A673 (cell line): ENCODE measurements at places on chromosomes 12 and 14. TPM values are rescaled to one million over a fixed set of nuclear protein-coding genes. Genes with fewer than 3 reads are reported as not detected.
A peak's percentile ranks its signal among the peaks of the same experiment; 100 is the strongest.

DNA sequence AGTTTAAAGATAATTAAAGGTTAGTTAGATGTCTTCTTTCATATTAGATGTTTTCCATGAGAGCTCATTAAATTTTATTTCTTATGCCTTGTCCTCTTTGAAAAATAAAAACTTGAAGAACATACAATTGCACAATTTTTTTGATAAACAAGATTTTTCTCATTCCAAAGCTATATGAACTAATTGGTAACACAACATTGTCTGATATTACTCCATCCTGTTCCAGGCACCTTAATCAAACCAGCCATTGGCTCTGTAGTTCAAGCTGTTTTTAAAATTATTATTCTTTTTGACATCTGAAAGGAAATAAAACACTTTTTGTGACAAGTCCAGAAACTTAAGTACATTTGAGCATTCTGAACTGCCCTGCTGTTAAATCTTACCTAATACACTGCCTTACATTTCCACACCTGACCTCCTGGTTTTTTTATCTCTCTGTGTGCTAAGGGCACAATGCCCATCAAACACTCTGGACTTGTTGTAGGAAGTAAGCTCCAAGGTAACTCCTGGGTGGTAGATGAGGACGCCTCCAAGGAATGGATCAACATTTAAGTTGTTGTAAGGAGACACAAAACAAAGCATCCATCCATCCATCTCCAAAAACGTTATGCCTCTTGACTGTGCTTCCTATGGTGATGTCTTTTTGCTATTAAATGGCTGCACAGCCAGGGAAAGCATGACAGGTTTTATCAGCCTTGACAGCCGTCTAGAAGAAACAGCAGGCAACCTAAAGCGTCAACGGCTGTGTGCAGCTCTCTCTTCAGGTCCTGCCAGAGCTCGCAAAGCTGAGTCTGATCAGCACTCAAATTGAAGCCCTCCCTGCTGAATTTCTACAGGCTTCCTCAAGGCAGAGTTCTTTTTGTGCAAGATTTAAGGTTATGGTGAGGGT, 449.9 kb upstream of the FLRT2 start:
- H3K4me1 ChIP-seq = no peaks in the 10 kb centered on the region
- no peaks in the 10 kb centered on the region for H3K27me3 ChIP-seq
- H3K27ac ChIP-seq = no peak overlapping the region
- H3K4me3 ChIP-seq = no peak overlapping the region
- no peaks in the 10 kb centered on the region for H3K36me3 ChIP-seq

Gene SERPINA5
- total RNA-seq = not detected in 2 replicates

GRCh38 chr12:5692850-5693249, 252.2 kb downstream of the ANO2 start:
- no peak for DNase-seq
- no peak overlapping the region for H3K4me3 ChIP-seq
- no peaks in the 10 kb centered on the region for H3K36me3 ChIP-seq
- no peaks in the 10 kb centered on the region for H3K4me1 ChIP-seq

DNA sequence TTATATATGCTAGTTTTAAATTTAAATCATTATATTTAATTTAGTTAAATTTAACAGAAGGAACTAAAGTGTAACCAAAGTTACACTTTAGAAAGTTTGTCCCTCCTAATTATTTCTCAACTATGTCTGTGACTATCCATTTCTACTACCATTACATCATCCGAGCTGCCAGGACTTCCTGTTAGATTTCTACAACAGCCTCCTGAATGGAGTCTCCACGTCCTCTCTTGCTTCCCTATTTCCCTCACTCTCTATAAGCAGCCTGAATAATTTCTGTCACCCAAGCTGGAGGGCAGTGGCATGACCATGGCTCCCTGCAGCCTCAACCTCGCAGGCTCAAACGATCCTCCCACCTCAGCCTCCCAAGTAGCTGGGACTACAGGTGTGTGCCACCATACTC, 84.1 kb downstream of the TTC7B start:
- H3K4me1 ChIP-seq = no peaks in the 10 kb centered on the region
- no peaks in the 10 kb centered on the region for H3K36me3 ChIP-seq
- H3K27me3 ChIP-seq = no peaks in the 10 kb centered on the region
- DNase-seq = no peak
- no peak overlapping the region for H3K4me3 ChIP-seq
- no peak overlapping the region for H3K27ac ChIP-seq

DNA sequence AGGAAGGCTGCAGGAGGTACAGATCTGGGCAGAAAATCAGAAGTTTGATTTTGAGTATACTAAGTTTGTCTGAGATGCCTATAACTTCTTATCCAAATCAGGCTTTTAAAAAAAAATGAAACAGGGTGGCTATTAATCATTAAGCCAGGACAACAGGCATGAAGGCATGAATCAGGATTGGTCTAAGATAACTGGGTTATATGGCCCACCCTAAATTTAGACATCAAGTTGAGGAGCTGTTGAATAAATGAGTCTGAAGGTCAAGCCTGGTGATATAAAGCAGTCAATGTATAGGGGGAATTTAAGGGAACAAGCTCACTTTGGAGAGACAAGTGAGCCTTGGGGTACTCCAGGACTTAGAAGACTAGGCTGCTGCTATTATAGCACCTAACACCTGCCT, 28.6 kb downstream of the NEK9 start:
- no peaks in the 10 kb centered on the region for H3K27me3 ChIP-seq
- H3K4me3 ChIP-seq = no peak overlapping the region
- DNase-seq = no peak

- H3K36me3 ChIP-seq = no peaks in the 10 kb centered on the region
- no peak overlapping the region for H3K27ac ChIP-seq
- H3K4me1 ChIP-seq = no peaks in the 10 kb centered on the region
- no peak for DNase-seq
Observed at GRCh38 chr14:84086714-84087113, 1443.2 kb upstream of the FLRT2 start.

Gene NAV3
- total RNA-seq = 8.9 and 18.0 TPM in 2 replicates

Gene DCAF4
- 23.4 and 25.1 TPM in 2 replicates for total RNA-seq

- H3K36me3 ChIP-seq = no peaks in the 10 kb centered on the region
- H3K4me3 ChIP-seq = no peak overlapping the region
- no peak overlapping the region for H3K27ac ChIP-seq
- no peaks in the 10 kb centered on the region for H3K4me1 ChIP-seq
- no peaks in the 10 kb centered on the region for H3K27me3 ChIP-seq
Observed at GRCh38 chr14:37824939-37825712, 229.7 kb downstream of the TTC6 start.

DNA sequence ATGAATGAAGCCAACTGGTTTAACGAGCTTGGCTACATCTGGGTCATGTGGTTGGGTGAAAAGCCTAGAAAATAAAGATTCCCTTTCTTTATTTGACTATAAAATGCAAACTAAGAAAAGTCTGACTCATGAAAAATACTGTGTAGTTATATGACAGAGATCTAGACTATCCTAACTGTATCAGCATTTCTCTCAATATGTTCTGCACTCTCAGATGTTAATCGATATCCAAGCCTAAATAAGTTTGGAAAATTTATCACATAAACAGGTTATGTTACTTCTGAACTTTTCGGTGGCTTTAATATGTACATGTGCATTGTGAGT, 133.1 kb downstream of the DAAM1 start:
- H3K4me3 ChIP-seq = no peak overlapping the region
- H3K36me3 ChIP-seq = no peaks in the 10 kb centered on the region
- H3K4me1 ChIP-seq = no peaks in the 10 kb centered on the region
- DNase-seq = no peak
- H3K27me3 ChIP-seq = no peaks in the 10 kb centered on the region

DNA sequence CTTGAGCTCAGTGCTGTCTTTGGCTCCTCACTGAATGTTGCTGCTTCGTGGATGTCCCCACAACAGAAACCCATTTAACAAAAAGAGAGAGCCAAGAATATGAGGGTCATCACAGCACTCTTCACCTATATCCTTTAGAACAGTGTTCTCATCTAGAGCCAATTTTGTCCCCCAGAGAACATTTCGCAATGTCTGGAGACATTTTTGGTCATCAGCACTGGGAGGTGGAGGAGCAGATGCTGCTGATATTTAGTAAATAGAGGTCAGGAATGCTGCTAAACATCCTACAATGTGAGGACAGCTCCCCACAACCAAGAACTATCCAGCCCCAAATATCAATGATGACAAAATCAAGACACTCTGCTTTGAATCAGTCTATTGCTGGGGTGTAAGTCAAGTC, 92.5 kb downstream of the BBS10 start:
- H3K36me3 ChIP-seq = no peaks in the 10 kb centered on the region
- H3K27ac ChIP-seq = no peak overlapping the region
- H3K4me1 ChIP-seq = peaks cover 10% of the 10 kb centered on the region

Gene MAP3K9
- total RNA-seq = 5.4 and 6.4 TPM in 2 replicates

GRCh38 chr14:92217936-92218335, 96.2 kb downstream of the CPSF2 start:
- DNase-seq = no peak
- H3K36me3 ChIP-seq = no peaks in the 10 kb centered on the region
- peaks cover 24% of the 10 kb centered on the region for H3K27me3 ChIP-seq
- no peak overlapping the region for H3K27ac ChIP-seq
- H3K4me3 ChIP-seq = no peak overlapping the region

Gene FAM90A1
- not detected in 2 replicates for total RNA-seq

- no peak overlapping the region for H3K4me3 ChIP-seq
- no peaks in the 10 kb centered on the region for H3K36me3 ChIP-seq
- H3K27me3 ChIP-seq = no peaks in the 10 kb centered on the region
Observed at GRCh38 chr12:70074510-70074909, 168.7 kb upstream of the CNOT2 start.

- H3K27ac ChIP-seq = no peak overlapping the region
- H3K4me1 ChIP-seq = peaks cover 4% of the 10 kb centered on the region
- H3K27me3 ChIP-seq = no peaks in the 10 kb centered on the region
- no peak overlapping the region for H3K4me3 ChIP-seq
- H3K36me3 ChIP-seq = no peaks in the 10 kb centered on the region
- no peak for DNase-seq
Observed at GRCh38 chr12:43290836-43291235, 261.2 kb downstream of the ADAMTS20 start.

DNA sequence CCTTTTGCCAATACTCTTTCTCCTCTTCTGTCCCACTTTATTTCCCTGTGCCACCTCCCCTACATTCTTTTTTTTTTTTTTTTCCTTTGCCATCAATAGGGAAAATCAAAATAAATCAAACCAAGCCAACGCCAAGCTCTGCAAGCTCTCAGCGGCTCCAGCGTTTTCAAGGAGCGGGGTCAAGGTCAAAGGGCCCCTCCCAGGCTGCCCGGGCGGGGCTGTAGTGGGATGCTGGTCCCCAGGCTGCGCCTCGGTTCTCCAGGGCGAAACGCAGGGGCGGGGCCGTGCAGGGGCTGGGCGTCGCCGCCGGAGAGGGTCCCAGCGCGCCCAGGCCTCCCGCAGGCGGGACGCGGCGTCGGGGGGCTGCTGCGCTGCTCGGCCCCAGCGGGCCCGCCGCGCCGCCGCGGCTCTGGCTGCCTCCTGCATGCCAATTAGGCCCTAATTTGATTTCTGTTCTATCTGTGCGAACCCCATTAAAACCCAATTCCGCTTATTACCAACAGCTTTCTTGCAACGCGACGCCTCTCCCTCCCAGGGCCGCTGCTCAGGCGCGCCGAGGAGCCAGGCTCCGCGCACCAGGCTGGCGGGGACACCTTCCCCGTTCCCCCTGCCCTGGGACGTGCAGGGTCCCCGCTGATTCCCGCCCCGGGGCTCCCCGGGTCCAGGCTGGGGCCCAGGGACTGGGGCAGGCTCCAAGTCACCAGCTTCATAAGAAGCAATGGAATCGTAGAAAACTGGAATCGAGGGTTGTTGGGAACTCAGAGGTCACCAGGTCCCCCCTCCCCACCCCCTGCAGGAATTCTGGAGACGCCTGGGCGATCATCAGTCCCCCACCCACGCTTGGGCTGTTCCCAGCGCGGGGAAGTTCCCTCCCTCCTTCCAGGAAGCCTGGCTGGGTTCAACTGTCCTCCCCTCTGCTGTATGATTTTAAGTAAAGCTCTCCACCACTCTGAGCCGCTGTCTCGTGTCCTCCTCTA, 50.7 kb upstream of the MAP1LC3B2 start:
- H3K27ac ChIP-seq = no peak overlapping the region
- H3K36me3 ChIP-seq = no peaks in the 10 kb centered on the region
- H3K4me3 ChIP-seq = peak overlapping the region; percentile 45
- DNase-seq = peak; percentile 46
- no peaks in the 10 kb centered on the region for H3K27me3 ChIP-seq

Gene STAC3
- 7.0 and 8.4 TPM in 2 replicates for total RNA-seq

- H3K4me1 ChIP-seq = no peaks in the 10 kb centered on the region
- H3K27me3 ChIP-seq = no peaks in the 10 kb centered on the region
- no peaks in the 10 kb centered on the region for H3K36me3 ChIP-seq
- no peak overlapping the region for H3K27ac ChIP-seq
- H3K4me3 ChIP-seq = no peak overlapping the region
Observed at GRCh38 chr12:19148860-19149259, 19.3 kb downstream of the PLEKHA5 start.

DNA sequence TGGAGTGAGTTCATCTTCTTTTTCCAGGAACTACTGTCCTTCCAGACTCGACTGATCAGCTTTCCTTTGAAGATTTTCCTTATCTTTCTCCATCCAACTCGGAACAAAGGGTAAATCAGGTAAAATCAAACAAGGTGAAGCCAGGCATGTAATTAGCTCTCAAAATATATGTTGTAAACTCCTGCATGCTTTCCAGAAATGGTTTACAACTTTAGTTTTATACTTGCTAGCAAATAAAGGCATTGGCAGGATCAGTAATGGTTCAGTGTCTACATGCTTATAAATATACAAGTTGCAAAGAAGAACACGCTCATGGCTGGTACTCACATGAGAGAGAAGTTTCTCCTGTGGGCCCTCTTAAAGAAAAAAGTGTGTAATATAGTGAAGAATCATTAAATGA, 102.5 kb downstream of the FSCB start:
- H3K4me3 ChIP-seq = no peak overlapping the region
- no peaks in the 10 kb centered on the region for H3K27me3 ChIP-seq
- H3K36me3 ChIP-seq = no peaks in the 10 kb centered on the region
- DNase-seq = no peak
- H3K27ac ChIP-seq = no peak overlapping the region

DNA sequence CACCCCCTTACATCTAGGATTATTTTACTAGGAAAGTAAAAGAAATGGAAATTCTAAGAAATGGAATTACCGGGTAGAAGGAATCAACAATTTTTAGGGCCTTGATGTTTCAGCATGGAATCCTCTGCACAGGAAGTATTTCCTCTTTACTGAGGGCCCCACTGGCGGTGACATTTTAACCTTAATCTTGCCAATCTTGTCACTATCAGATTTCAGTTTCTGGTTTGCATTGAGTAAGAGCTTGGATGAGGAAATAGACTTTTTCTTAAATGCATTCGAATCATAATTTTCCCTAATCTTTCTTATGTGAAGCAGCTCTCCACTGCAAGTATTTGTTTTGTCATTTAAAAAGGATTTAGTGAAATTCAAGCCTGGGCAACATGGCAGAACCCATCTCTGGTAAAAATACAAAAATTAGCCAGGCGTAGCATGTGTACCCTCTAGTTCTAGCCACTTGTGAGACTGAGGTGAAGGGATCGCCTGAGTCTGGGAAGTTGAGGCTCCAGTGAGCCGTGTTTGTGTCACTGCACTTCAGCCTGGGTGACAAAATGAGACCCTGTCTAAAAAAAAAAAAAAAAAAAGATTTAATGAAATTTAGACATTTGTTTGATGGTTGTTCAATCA, 40.7 kb downstream of the TPCN1 start:
- H3K36me3 ChIP-seq = no peaks in the 10 kb centered on the region
- H3K27ac ChIP-seq = peak overlapping the region; percentile 9
- H3K27me3 ChIP-seq = no peaks in the 10 kb centered on the region
- H3K4me3 ChIP-seq = no peak overlapping the region
